ENCODE measurements at places on chromosomes 4 and X.

GRCh38 chrX:139766545-139766983 is 58.6 kb upstream of the MCF2 start:
- DNase-seq = peak; percentile 29

- no peak for DNase-seq
Measured at GRCh38 chrX:17608888-17609287, 128.4 kb upstream of the SCML1 start.

DNA sequence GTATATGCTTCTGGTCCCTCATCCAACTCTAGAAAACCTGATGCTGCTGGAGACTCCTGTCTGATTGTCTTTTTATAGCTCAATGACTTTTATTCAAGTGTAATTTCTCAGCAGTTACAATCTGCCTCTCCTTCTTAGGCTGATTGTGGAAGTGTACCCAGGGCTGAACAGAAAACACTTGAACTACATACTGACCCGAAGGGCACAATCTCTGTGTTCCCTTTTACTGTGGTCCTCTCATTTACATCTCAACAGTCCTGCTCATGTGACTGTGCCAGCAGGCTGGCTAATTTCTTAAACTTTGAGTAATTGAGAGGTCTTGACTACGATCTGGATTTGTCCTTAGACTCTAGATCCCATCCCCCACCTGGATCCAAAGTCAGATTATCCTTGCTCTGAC is 863.4 kb downstream of the PDHA2 start:
- no peak for DNase-seq

GRCh38 chrX:124194199-124194598 is 138.3 kb upstream of the TEX13D start:
- DNase-seq = no peak

DNA sequence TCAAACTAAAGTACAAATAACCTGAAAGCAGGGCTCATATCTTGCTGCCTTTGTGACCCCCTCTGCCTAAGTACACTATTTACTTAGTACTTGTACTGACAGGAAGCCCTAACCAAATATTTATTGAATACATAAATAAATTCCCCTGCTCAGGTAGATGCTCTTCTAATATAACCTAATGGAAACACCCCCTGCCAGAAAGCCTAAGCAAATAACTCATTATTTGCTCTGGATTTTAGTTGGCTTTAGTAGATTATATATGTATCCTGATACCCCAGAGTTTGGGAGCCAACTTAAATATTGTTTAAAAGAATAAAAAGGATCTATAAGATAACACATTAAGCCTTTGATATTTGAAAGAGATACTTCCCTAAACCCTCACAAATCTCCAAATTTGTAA is 318.2 kb downstream of the PPP1R2C start:
- no peak for DNase-seq

GRCh38 chrX:153995504-153995903 is 22.9 kb downstream of the TMEM187 start:
- DNase-seq = no peak

GRCh38 chr4:155522201-155522600 is 144.4 kb upstream of the GUCY1A1 start:
- DNase-seq = no peak

DNA sequence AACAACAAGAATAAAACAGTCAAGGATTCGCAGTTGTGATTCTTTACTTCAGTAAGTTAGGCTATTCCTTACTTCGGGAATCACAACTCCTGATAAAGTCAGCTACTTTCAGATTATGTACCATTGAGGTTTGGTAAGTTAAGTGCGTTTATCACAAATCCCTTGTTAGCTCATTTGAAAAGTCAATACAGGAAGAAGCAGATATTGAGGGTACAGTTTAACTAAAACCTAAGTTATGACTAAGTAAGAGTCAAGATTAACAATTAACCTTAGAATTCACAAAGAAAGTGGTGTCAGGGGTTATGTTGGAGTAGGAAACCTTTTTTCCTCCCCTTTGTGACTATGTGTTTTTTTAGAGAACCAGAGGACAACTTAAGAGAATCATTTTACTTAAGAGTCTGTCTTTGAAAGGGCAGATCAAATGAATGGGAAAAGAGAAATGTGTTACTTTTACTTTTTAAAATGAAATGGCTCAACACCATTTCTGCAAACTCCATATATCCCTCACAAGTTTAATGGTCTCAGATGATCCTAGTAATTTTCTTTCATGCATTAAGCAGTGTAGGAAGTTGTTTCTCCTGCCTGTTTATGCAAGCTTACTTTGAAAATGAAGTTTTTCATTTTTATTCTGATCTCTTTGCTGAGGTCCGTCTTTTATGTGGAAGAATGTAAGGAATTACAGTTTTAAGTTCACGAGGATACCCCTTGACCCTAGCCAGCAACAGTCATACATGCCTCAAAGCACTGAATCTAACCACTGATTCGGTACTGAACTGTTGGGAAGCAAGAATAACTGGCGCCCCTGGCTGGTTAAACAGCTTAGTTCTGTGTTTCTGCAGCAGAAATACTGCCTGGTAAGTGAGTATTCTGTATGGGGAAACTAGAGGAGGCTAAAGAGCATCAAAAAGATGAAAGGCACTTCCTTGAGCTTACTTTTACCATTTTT is 211.7 kb downstream of the SLC4A4 start:
- DNase-seq = no peak

- no peak for DNase-seq
Measured at GRCh38 chr4:23728393-23728792, 161.5 kb downstream of the PPARGC1A start.

GRCh38 chr4:139651282-139652194 is 14.1 kb upstream of the MGST2 start:
- DNase-seq = peak; percentile 77

- DNase-seq = no peak
Measured at GRCh38 chr4:176593943-176594342, 198.8 kb downstream of the VEGFC start.

GRCh38 chr4:102592256-102592655 is 91.1 kb downstream of the NFKB1 start:
- no peak for DNase-seq

- DNase-seq = peak; percentile 15
Measured at GRCh38 chrX:150848914-150849365, 49.5 kb downstream of the CD99L2 start.

DNA sequence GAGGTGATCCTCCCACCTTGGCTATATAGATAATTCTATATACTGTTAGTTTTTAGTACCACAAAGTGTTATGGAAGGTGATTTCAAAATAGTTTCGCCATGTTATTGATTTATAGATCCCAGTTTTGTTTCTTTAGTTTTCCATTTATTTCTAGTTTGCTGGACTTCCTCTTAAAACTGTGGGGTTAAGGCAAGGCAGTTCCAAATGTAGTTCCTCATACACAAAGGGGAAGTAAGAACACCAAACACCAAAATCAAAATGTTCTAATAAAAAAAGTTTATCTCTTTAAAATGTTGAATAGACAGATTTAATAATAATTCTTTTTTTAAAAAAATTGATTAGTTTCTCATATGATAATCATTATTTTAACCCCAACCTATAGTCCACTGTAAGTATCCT is 6.8 kb upstream of the CISD2 start:
- DNase-seq = no peak

DNA sequence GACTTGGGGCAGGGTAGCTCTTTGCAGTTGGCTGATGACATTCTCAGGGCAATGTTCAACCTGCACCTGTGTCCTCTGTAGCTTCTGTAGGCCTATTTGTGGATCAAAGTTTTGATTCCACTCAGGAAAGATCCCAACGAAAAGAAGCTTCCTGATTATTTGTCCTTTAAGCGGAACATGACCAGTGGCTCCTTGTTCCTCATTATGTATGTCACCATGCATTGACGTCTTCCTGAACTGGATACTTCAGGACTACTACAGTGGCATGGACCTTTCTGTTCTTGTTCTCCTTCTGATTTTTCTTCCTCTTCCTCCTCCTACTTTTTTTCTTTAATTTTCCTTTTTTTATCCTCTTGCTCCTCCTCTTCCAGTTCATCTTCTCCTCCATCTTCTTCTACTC is 62.4 kb downstream of the NBDY start:
- DNase-seq = no peak

DNA sequence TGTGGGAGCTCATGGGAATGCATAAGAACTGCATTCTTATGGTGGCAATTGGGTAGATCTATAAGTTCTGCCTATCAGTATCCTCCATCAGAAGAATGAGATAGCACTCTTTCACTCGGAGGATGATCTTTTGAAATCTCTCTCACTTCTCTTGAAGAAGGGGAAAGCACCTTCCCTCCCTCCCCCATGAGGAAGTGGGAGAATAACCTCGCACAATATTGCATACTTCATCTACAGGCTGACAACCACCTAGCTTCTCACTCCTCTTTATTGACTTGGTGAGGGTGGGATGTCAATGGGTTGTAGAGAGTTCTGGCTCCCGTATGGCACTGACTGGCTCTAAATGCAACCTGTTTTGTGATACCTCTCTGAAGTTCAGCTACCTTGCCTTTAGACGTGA is 146.7 kb upstream of the SPOCK3 start:
- DNase-seq = no peak

DNA sequence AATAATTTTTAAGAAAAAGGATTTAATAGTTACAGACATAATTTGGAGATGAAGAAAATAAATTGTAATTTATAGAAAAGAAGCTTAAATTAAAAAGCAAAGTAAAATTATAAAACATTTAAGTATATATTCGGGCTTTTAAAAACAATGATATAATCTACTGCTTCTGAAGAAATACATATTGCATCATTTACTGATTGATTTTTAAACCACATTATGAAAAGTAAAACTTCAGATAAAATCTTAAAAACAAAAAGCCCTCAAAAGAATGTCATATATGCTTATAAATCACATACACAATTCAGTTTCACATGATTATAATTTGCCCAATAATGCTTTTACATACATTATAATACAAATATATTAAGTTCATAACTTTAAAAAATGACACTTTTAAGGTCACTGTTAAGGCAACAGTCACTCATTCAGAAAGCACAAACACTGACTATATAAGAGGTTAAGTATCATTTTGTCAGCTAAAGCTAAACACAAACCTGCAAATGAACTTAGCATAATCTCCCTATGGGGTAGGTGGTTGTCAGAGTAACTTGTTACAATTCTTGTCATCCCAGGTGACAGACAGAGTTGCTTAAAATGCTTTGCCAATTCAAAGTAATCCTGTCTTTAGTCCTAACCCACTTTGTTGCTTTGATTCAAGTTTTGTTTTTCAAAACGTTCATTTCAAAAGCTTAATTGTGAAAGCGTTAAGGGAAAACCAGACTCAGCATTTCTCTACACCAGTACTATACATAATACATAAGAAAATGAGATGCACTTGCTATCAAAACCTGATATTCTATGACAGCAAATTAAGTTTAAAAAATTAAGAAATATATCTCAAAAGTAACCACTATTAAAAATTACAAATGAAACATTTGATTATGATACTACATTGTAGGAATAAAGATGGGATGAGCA is 90.6 kb upstream of the MAB21L2 start:
- DNase-seq = no peak

DNA sequence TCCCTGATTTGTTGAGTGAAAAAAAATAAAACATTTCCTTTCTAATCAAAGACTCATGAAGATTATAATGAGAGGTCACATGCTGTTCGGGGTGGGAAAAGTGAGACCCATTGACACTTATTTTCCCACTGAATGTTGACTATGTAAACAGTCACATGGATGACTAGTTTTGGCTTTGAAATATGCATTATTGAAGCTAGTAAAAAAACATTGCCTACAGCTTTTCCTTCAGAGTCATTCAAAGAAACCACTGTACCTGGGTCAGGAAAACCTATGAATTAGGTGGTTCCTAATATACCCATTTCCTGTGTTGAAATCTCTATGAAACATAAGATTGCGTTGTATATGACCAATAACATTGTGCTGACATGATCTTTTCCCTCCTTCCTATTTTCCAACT is 251.2 kb downstream of the CFAP299 start:
- DNase-seq = no peak

DNA sequence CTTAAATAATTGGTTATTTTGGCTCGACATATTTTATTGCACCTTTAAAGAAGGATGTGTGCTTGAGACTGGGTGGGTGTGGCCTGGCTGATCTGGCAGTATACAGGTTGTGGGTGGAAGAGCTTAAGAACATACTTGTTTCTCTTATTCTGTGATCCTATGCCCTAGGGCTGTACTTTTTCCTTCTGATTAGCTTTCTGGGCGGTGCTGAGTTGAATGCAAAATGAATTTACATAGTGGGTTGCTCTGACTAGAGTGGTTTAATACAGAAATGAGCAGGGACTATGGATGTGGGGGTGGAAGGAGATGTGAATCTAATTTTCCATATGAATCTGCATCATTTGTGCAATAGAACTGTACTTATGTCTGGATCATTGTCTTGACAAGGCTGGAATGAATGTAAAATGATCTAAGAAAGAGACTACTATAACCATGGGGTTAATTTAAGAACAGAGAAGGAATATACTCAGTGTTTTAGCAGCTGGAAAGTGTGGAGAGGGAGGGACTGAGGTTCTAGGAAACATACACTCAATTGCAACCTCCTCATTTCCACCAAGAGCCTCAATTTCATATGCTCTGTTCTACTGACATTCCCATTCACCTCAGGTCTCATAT is 73.7 kb downstream of the RLIM start:
- peak; percentile 23 for DNase-seq

GRCh38 chr4:37389967-37390580 is 145.5 kb downstream of the NWD2 start:
- DNase-seq = no peak

DNA sequence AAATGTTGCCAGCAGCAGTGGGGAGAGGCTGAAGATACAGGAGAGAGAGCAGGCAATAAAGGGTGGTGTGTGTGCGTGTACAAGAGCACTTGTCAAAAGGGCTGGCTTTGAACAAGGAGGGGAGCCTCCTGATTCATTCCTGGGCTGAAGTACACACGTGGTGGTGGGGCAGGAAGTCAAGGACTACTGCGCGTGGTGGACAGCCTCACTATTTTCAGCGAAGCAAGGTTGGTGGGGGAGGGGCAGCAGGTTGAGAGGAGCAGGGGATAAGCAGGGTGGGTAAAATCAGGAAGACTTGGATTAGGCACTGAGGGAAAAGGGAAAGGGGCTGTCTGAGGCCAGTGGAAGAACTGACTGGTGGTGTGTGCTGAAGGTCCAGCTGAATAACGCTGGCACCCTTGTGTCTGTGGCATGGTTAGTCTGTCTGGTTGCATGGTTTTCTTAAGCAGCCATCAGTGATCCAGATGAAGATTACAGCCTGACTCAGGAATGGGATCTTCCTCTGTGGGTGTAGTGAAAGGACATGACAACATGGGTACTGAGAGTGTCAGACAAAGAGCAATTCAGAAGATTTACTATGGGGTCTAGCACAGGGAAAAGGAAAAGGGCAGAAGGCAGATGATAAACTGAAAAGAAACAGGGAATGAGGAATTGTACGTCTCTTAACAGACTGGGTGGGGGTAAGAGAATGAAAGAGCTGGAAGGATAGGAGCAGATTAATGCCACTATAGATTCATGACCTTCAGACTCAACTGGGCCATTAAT is 149.8 kb downstream of the CHM start:
- DNase-seq = no peak

- no peak for DNase-seq
Measured at GRCh38 chr4:99330648-99331047, 9.4 kb upstream of the ADH1B start.

Data from activated CD4-positive, alpha-beta memory T cell treated with anti-CD3 and anti-CD28 coated beads for 36 hours (primary cell).